Effector CD8-positive, alpha-beta T cell (primary cell): ENCODE measurements at places on chromosomes 7 and 10.

DNA sequence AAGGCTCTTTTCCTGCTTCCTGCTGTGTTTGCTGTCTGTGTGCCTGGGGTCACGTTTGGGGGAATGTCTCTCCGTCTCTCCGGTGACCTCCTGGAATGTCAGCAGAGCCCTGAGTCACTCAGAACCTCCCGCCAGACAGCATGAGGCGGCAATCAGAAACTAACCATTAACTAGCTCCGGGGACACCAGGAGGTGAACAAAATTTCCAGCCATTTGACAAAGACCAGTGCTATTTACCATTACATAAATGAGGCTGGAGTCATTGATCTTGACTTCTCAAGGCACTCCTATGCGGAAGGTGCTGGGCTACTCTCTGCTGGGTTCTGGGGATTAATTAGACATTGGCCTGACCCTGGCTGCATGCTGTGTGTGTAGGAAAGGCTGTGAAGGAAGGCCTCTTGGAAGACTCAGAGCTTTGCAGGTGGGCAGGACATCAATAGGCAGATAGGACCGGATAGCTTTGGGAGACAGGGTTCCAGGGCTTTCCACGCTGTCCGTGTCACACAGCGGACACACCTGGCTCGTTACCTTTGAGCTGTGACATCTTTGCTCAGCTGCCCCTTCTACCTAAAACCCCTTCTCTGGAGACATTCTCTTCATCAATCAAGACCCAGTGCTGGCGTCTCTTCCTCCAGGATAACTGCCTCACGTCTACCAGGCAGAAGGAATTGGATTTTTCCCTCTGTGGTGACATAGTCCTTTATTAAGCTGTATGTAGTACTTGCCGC is 77.0 kb downstream of the PFKFB3 start:
- no peak for DNase-seq

DNA sequence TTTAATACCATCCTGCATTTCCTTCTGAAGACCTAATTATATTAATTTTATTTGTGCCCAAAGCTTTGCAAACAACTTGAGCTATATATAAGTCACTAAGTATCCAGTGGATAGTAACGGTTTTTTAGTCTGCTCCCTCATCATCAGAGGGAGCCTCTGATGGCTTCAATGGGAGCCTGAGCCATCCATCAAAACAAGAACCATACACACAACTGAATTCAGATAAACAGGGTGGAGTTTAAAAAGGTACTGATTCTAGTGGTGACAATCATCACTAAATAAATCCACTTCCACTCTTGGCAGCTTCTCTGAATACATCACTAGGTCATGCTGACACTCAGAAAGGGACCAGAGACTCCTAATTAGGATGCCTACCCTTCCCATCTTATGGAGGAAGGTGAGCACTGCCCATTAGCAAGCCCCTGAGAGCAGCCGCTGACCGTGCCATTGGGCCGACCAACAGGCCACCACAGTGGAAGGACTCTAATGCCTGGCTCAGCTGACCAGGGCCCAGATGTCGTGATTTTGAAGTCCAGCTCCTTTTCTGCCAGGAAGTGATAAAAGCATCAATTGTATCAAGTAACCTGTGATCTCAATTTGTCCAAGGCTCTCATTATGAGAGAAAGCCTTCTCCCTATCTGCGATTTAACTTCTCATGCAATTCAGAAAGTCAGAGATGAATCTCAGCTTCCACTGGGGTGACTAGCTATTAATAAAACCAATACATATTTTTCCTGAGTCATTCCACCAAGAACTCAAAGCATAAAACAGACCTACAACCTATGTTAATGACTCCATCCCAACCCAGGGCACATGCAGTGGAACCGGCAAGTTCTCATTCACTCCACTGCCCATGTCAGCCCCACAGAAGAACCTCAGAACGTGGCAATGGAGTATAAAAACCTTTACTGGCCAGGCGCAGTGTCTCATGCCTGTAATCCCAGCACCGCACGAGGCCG is 13.1 kb downstream of the VOPP1 start:
- DNase-seq: no peak

DNA sequence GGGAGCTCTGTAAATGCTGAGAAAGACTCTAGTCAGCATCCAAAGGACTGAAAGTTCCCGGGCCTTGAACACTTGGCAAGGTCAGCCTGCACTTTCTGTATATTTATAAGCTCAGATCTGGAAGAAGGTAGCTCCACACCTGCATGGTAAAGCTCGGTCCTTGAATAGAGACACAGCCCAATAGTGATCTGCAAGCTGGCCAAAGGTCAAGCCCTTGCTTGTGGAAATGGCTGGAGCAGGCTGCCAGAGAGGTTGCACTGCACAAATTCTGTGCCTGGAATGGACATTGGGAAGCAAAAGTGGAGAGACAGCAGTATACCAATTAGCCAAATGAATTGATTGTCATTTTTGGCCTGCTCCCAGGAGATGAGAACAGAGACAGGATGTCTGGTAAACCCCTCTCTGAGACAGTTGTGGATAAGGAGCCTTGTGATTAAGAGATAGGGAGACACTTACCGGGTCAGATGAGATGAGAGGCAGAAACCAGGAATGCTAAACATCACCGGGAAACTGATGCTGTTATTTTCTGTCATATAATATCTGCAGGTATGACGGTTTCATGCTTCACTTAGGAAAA is 8.0 kb upstream of the FRA10AC1 start:
- DNase-seq: no peak

DNA sequence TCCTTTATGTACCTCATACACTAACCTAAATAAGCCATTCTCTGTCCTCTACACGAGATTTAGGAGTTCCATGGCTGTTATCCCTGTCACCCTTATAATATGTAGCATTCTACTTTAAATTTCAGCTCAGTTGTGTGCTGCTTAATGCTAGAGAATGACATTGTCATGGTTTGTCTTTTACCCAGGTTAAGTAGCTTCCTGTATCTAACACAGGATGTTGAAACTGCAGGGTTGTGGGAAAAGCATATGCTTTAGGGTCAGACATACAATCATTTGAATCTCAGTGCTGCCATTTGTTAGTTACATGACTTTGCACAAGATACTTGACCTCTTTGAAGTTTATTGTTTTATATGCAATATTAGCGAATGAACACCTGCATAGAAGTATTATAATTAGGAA is 235.1 kb upstream of the CACNA2D1 start:
- DNase-seq: no peak

GRCh38 chr10:16491933-16492332 is 29.7 kb downstream of the C1QL3 start:
- no peak for DNase-seq

DNA sequence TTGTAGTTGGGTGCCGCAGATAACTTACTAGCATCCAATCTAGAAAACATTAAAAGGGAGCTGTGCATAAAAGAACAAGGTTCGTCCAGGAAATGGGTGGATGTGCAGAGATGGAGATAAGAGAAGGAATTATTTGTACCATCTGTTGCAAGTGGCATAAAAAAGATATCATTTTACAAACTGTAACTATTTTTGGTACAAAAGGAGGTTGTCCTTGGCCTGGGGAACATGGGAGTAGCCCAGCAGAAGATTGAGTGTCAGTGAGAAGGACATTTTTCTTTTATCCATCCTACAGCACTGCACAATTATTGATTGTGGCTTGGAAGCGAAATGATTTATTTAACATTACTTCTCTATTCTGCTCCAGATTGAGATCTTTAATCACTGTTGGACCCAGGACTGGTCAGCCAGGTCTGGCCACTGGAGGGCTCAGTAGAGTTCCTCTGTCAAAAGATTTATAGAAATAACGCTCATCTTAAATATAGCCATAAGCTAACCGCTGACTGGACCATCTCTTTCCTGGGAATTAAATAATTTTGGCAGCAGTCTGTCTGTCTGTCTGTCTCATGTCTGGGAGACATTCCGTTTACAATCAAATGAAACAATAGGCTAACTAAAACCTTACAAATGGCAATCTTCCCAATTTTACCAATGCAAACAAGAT is 254.1 kb downstream of the KIAA1217 start:
- DNase-seq: no peak

DNA sequence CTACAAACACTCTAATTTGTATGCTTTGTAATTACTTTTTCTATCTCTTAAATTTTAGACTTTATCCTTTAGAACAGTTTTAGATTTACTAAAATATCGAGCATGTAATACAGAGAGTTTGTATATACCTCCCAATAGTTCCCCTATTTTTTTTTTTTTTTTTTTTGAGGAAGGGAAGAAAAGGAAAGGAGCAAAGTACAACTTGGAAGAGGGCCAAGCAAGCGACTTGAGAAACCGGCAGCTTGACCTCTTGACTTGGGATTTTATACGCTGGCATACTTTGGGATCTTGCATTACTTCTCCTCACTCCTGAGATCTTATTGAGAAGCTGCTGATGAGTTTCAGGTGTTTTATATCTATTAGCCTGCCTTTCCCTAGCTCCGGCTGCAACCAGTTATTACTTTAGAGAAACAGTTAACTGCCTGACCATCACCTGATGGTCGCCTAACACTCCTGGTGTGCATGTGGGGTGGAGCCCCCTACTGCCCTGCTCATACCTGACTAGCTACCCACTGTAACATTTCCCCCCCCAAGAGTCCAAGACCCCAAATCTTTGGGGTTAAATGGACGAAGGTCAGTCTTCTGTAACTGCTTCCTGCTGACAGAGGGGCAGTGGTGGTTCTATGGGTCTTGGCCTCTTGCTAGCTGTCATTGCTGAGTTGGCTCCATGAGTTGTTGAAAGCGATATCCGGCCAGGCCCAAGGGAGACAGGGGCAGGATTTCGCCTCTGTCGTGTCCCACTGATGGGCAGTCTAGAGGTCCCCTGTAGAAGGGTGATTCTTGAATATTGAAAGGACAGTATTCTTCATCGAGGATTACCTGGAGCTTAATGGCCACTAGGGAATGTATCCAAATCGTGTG is 28.5 kb downstream of the MKLN1 start:
- no peak for DNase-seq

DNA sequence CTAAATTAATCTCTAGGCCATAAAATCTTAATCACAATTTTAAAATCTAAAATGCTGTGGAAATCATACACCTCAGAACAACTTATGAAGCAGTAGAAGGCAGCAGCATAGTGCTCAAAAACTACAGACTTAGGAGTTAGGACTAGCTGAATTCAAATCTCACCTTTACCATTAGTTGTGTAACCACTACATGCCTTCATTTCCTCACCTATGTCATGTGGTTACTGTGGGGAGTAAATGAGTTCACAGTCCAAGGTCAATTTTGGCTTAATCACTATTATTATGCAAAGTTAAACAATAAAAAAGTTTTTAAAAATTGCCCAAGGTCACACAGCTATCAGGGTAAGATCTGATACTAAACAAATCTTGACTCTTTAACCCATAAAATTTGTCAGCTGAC is 37.0 kb downstream of the SNX13 start:
- no peak for DNase-seq

DNA sequence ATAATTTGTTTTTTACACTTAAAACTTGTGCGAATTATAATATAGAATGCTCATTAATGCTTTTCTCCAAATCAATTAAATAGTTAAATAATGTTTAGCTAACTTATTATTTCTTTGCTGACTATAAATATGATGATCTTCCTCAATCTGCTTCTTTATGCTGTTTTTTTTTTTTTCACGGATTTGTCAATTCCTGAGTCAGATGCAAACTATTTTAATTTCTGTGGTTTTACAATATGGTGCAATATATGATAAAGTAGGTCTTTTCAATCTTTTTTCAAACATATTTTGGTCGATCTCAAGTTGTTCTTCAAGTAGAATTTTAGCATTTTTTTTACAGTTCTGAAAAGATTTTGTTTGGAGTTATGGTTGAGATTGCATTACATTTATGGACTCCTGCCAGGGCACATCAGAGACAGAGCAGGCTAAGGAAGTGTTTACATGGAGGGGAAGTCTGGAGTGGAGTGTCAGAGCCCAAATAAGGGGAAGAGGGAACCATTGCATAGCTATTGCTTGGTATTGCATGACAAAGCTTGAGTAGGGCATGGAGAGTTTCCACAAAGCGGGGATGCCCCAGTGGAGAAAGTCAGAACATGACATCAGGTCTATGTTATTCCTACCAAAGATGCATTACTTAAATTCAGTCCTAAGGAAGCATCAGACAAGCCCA is 204.4 kb downstream of the OTUD1 start:
- no peak for DNase-seq
